ENCODE measurements at places on chromosomes 16 and 17.

DNA sequence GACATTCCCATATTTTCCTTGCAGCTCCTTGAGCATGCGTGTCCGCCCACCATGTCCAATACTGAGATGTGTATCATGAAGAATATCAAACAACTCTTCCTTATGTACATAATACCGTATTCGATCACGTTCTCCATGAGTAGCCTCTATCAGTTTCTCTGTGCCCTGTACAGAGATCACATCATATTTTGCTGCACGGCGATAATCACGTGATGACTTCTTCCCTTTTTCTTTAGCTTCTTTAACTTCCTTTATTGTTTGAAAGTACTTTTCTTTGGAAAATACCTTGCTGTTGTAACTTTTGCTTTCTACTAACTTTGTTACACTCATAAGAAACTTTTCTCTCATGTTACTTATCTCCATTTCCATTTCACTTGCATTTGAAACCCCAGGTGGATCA, 6.6 kb downstream of the KRABD2 start:
- no peak for DNase-seq

DNA sequence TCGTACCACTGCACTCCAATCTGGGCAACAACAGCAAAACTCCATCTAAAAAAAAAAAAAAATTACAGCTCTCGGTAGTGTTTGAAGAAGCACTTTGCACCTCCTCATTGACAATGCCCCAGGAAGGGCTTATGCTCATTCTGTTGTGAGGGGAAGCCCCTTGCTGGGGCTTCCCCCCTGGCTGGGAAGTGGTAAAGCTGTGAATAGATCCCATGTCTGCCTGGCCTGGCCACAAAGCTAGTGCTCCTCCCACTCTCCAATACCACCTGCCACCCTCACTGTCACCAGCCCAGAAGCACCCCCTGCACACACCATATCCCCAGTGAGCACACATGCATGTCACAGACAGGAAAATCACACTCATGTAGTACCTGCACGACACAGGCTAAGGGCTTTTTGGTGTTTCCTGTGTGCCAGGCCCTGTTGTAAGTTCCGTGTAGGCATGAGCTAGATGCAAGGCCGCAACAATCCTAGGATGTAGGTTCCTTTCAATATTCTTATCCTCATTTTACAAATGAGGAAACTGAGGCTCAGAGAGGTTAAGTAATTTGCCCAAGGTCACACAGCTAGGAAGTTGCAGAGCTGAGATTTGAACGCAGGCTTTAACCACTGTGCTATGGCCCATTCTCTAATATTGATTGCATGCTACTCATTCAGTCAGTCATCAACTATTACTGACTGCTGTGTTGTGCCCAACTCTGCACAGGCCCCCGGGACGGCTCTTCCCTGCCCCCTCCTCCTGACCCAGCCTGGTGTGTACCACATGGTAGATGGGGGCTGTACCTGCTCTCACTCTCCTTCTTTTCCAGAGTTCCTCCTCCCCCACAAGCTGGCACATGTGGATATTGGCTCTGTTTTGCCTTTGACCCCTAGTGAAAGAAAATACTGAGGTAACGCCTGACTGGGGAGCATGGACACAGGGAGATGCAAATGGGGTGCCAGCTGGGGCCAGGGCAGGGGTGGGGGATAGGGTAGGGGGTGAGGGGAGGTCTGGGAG, 11.9 kb upstream of the COL1A1 start:
- no peak for DNase-seq

- peak; percentile 52 for DNase-seq
These were observed 701 bp downstream of the JMJD6 start for GRCh38 chr17:76725580-76726230.

DNA sequence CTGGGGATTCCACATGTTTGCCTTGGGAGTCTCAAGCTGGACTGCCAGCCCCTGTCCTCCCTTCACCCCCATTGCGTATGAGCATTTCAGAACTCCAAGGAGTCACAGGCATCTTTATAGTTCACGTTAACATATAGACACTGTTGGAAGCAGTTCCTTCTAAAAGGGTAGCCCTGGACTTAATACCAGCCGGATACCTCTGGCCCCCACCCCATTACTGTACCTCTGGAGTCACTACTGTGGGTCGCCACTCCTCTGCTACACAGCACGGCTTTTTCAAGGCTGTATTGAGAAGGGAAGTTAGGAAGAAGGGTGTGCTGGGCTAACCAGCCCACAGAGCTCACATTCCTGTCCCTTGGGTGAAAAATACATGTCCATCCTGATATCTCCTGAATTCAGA, 28.9 kb downstream of the CDRT15 start:
- DNase-seq, result no peak

DNA sequence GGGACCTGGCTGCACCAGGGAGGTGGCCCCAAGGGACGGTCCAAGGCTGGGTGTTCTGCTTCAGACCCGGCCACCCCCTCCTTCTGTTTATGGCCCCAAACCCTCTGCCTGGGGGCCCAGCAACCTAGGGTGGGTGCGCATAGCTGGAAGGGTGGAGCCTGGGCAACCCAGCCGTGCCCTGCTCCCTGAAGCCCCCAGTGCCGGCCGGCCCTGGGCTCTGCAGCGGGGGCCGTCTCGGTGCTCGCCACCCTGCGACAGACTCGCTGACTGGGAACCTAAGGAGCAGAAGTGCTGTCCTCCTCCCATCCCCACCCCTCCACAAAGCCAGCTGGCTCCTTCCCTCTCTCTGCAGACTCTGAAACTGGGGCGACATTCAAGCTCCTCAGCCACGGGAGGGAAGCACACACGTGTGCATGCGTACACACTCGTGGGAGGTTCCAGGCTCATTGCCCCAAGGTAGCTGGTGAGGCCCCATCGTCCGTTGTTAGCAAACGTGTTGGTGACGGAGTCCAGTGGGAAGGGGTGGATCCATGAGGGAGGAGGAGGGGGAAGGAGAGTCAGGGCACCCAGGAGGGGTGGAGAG, 43.4 kb downstream of the ENGASE start:
- no peak for DNase-seq

DNA sequence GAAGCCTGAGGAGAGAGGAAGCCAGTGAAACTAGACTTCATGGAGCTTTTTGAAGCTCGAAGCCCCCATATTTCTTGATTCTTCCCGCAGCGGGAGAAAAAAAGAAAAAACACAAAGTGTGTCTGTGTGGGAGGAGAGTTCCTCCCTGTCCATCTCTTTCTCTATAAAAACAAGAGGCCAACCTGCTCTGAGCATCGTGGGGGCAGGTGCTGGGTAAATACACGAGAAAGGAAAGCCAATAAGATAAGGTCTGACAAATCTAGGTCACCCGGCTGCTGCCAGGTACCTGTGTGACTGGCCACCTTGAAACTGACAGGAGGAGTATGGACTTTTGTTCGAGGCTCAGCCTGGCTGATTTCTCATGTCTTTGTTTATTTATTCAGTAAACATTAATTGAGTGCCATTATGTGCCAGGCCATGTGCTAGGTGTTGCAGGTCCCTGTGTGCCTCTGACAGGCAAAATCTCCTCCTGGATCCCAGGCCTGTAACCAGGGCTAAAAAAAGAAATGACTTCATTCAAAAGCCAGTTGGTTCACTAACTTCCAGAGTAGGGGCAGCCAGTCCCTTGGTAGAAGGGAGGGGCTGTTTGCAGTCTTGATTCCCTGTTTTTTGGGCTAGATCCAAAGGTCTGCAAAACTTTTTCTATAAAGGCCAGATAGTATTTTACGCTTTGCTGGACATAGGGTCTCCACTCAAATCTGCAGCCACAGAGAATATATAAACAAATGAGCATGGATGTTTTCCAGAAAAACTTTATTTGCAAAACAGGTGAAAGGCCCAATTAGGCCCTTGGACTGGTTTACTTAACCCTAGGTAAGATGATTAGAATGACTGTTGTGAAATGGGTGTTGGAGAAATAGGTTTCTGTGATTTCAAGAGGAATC, 35.6 kb downstream of the YPEL2 start:
- no peak for DNase-seq

GRCh38 chr16:1283996-1284616, 25.3 kb upstream of the UBE2I start:
- DNase-seq, result no peak

- DNase-seq, result no peak
These were observed 84.5 kb downstream of the SOX9 start for GRCh38 chr17:72205357-72205756.

DNA sequence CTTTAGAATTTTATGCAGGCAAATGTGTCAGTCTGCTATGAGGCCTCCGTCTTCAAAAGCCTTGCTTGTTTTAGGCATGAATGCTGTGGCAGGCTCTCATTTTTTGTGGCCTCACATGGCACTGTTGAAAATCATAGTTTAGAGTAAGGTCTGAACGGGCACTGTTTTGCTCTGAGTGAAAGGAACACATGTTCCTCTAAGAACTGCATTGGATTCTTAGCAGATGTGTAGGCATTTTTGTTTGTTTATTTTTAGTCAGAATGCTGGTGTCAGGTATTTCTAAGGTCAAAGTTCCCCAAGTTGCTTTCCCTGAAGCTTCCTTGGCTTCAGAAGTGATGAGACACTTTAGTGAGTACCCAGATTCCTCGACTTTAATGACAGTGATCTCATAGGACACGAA, 173.7 kb downstream of the HS3ST3B1 start:
- no peak for DNase-seq

- DNase-seq, result peak; percentile 79
These were observed at the start of gene TMEM107 for GRCh38 chr17:8176197-8176940. TSS of gene TMEM107 (minus strand) at chr17:8176380. CDS start at chr17:8176286, 94 bp downstream.

- DNase-seq, result no peak
These were observed 167.7 kb upstream of the WSCD1 start for GRCh38 chr17:5902181-5903140.

DNA sequence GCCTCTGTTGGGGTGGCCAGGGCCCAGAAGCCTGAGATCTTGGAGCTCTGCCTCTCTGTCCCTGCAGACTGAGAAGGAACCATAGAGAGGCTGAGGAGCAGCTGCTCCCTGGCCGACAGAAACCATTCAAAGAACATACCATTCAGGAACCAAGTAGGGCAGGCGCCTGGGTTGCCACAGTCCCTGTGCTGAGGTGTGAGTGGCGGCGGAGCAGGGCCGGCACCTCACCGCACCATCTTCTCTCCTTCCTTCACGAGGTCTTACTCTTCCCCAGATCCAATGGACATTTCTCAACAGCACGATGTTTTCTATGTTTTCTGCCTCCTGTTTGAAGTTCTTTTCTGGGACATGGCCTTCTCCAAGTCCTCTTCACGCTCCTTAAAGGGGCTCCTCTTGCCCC, 22.8 kb upstream of the ALOX15 start:
- no peak for DNase-seq

DNA sequence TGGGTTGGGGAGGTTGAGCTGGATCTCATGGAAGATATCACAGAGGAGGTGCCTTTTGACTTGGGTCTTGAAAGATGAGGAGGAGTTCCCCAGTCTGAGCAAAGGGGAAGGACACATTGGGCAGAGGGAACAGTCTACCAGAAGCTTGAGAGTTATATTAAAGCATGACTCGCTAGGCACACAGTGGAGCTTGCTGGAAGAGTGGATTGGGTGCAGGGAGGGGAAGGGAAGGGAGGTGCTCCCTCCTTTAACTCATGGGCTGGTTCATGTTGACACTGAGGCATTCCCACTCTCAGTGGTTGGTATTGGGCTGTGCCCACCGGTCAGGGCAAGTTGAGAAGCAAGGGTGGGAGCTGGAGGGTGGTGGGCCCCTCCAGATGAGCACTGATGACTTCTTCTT, 5.9 kb downstream of the TMEM98 start:
- DNase-seq, result no peak

DNA sequence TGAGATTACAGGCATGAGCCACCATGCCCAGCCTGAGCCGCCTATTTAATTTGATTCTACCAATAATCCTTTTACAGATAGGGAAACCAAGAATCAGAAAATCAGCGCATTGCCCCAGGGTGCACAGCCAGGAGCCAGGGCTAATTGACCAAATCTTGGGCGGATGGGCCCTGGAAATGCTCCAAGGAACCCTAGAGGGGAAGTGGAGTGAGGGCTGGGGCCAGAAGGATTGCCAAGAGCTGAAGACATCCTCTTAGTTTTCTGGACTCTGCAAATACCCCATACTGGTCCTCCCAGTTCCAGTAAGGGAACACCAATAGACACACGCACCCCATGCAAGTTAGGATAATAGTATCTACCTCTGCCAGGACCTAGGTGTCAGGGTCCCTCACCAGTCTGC, 3.8 kb downstream of the FHOD1 start:
- DNase-seq, result no peak

DNA sequence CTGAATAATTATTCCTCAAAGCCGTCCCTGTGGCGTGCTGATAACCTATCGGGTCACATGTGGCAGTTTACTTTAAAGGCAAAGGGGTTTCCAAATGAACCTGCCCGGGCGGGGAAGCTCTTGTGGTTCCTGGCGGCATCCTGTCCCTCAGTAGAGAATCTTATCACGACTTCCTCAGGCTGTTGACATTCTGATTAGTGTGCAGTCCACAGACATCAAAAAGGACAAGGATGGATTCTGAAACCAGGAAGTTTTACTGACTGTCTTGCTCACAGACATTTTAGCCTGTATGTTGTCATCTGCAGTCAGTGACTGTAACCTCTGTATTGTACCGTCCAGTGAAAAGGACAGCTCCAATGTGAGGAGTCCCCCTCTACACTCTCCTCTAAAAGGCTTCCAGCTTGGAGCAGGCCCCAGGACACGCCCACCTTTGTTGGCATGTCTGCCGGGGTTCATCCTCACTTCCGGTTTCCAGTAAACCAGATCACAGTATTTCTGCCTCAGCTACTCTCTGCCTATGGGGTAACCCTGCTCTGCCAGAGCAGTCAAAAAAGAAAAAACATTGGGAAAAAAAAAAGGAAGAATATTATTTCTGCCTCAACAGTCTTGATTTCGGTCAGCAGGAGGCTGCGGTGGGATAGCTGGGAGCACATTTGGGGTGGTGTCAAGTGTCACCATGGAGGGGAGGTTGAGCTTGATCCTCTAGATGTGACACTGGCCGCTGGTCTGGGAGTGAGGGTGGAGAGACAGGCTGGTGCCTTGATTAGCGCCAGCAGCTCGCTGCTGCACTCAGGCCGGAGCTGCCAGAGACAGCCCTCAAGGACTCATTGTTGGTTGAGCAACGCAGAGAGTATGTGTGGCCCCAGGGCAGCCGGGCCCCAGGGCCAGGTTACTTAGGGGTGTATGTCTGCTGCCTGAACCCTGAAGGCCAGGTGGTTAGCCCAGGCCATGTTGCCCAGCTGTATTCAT, 89.0 kb upstream of the DNAH17 start:
- peak; percentile 9 for DNase-seq

Measured in effector CD8-positive, alpha-beta T cell (primary cell).